NCI-H1694 (cell line): ENCODE measurements at places on chromosomes 1 and 21.
A peak's percentile ranks its signal among the peaks of the same experiment; 100 is the strongest.

DNA sequence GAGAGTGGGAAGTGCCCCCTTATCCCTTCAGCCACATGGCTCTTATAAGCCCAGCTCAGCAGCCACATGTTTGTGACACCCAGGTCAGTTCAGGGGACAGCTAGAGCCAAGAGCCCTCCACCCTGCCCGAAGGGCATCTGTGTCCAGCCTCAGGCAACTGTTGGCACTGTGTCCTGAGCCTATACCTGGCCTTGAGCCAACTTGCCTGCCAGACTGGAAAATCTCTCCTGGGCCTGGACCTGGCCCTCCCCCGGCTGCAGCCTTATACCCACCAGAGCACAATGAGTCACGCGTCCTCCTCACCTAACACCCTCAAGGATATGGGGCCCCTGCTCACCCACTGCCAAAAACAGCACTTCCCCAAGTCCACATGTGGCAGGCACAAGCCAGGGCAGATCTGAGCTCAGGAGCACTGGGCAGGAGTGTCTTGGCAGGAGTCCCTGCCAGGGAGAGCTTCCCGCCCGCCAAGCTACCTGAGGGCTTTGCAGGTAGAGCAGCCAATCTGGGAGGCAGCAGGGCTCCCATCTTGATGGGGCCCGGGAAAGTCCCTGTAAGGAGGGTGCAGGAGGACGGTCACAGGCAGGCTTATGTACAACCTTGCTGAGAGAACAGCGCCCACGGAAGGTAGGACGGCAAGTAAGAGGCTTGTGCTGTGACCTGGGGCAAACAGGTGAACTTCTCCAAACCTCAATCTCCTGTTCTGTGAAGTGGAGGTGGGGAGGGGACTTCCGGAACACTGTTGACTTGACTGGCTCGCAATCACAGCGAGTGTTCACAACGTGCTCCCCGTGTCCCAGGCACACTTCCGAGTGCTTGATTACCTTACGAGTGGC, 19.8 kb upstream of the HSPG2 start:
- no peak for DNase-seq

- peak; percentile 42 for DNase-seq
Measured at GRCh38 chr1:169240449-169241232, 127.0 kb downstream of the NME7 start.

- DNase-seq: no peak
Measured at GRCh38 chr1:37764414-37764825, 500 bp downstream of the EPHA10 start.

- peak; percentile 92 for DNase-seq
Measured at GRCh38 chr1:53945433-53946251, at the start of gene IFT25. Gene IFT25, minus strand, starts transcription at chr1:53945699. Its CDS starts 5,617 bp downstream, at chr1:53940082.

DNA sequence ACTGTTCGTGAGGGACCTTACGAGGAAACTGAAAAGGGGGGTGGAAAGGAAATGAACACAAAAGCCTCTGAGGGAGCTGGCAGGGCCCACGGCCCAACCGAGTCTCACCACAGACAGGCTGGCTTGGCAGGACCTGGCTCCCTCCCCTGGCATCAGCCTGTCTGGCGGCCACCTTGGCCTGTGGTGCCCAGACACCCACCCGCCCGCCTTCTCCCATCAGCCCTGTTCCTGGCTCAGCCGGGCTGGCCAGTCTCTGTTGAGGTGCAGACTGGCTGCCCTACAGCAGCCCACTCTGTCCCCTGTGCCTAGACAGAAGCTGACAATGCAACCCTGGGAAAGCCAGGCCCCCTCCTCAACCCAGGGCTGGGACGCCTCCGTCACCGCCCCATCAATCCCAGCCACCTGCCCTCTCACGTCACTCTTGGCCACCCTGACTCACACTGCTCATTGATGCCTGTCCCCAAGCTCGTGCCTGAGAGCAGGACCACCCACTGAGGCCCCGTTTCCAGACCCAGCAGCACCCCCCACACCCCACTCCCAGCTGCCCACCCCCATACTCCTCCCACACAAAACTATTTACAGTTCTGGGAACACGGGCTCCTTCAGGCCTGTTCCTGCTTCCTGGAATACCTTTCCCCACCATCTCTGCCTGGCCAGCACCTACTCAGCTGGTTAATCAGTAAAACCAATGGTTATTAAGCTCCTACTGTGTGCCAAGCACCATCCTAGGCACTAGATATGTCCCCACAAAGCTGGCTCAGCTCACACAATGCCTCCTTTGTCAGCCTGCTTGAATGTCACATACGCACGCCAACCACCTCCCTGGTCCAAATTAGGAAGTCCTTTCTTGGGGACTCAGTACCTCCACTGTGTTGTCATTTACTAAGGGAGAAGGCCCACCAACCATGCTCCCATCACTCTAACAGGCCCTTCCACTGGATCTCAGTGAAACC, 22.7 kb downstream of the SDC3 start:
- no peak for DNase-seq

DNA sequence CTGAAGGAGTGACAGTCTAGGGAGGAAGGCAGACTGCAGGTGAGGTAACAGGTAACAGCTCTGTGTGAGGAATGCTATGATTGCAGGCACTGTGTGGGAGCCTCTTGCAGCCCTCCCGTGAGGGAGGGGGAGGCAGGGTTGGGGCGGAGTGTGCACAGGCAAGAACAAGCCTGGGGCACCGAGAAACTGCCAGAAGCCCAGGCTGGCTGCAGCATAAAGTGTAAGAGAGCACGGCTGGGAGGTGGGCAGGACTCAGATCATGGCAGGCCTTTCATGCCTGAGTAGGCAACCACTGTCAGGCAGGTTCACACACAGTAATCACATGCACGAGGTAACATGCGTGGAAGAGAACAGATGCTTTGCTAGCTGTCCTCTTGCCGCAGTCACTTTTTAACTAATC, 11.3 kb upstream of the RHEX start:
- DNase-seq: peak; percentile 21

DNA sequence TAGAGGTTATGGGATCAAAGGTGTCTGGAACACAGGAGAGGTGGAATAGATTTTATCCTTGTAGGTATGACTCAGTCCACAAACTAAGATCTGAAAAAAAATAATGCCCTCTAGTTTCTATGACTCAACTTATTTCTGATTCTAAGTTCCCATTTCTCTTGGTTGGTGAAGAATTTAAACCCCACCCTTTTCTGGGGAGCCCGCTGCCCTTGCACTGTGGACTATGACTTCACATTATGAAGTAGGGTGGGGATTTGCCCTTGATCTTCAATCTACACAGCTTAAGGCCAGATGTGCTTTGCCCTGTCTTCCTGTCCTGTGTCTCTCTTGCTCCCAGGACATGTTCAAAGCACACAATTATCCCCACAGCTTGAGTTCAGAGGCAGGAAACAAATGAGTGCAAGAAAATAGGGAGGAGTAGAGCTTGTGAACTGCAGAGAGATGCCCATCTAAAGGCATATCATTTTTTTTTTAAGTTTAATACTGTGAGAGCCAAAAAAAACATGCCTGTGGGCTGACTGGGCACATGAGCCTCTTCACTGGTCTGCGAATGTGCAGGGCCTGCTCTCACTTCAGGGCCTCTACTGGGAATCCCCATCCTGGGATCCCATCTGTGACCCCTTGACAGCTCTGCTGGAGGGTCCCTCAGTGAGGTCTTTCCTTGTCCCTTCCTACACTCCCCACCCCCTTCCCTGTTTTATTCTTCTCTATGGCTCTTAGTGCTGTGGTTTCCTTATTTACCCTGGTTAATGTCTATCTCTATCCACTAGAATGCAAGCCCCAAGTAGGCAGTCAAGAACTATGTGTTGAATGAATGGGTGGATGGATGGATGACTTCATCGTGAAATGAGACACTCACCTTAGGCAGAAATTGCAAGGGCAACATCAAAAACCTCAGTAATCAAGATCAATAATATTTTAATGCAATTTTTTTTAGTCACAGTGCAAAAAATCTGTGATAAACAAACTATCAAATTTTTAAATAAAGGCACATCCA, 61.5 kb downstream of the CD58 start:
- DNase-seq: no peak

DNA sequence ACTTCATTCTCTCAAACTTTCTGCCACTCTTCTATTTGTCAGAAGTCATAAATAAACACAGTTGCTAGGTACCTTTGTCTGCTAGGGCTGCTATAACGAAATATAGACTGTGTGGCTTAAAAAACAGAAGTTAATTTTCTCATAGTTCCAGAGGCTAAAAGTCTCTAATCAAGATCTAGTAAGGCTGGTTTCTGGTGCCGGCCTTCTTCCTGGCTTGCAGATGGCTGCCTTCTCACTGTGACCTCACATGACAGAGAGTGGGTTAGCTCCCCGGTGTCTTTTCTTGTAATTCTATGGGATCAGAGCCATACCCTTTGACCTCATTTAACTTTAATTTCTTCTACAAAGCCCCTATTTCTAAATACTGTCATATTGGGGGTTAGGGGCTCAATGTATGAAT, 5.9 kb downstream of the PDC start:
- DNase-seq: no peak

DNA sequence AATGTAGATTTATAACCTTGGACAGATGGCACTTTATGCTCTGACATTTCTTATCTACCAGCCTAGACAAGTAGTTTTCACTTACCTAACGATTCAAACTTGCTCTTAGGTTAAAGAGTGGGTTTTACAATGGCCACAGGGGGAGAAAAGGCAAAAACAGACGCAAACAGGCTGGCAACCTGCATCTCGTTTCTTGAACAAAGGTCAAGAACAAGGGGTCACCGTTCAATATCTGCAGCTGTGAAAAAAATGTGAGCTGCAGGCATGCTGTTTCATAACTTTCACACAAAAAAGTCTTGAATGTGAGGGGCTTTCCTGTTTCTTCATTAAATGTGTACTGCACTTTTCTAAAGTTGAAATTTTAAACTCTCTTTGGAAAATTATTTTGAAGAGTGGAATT, 49.4 kb downstream of the SYDE2 start:
- DNase-seq: no peak

DNA sequence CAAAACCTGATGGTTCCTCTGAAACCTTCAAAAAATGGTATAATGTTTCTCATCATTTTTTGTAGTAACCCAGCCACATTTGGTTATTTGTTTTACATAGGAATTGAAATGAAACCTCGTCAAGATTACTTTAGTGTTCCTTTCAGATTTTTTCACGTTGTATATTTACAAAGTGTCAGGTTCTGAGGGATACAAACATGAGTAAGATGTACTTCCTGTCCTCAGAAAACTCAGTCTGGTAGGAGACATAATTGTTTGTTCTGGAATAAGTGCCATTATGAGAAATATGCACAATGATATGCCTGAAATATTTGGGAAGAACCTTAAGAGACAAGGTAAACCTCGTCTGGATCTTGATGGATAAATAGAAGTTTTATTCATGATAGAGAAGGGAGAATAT, 145.5 kb downstream of the USP25 start:
- DNase-seq: no peak

DNA sequence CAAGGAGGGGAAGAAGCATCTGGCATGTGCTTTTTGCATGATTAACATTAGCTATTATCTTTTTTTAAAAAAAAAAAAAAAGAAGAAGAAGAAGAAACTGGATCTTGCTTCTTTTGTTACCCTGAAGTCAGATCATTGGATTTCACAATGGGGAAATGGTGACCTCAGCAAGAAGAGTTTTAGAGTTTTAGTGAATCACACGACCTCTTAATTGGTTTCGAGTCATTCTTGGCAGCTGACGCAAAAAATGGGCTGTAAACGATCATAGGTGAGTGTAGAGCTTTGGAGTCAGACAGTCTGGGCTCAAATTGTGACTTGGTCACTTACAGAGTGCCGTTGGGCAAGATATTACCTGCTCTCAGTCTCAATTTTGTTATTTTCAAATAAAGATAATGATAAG, 33.3 kb upstream of the PGBD5 start:
- no peak for DNase-seq

DNA sequence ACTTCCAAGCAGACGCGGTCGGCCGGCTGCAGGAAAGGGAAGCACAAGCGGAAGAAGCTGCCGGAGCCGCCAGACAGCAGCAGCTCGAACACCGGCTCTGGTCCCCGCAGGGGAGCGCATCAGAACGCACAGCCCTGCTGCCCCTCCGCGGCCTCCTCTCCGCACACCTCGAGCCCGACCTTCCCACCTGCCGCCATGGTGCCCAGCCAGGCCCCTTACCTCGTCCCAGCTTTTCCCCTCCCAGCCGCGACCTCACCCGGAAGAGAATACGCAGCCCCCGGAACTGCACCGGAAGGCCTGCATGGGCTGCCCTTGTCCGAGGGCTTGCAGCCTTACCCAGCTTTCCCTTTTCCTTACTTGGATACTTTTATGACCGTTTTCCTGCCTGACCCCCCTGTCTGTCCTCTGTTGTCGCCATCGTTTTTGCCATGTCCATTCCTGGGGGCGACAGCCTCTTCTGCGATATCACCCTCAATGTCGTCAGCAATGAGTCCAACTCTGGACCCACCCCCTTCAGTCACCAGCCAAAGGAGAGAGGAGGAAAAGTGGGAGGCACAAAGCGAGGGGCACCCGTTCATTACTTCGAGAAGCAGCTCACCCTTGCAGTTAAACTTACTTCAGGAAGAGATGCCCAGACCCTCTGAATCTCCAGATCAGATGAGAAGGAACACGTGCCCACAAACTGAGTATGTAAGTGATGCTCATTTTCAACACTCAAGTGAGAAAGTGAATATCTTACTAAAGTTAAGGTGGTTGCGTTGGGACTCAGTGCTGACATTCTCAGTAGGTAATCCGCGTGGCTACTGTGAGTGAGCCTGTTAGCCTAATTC, 25.5 kb downstream of the UTS2 start:
- no peak for DNase-seq
